Stimulated activated CD8-positive, alpha-beta memory T cell treated with anti-CD3 and anti-CD28 coated beads, Interleukin-15, amount 100 ng/mL, for 1 hour (primary cell): ENCODE measurements at places on chromosomes 7 and 10.

GRCh38 chr10:75145590-75145989, 34.1 kb downstream of the SAMD8 start:
- no peak for DNase-seq

GRCh38 chr10:68599771-68600040, 39.6 kb downstream of the TET1 start:
- DNase-seq: no peak

GRCh38 chr7:32256811-32257210, 186.6 kb upstream of the PDE1C start:
- no peak for DNase-seq

- no peak for DNase-seq
Measured at GRCh38 chr7:30090111-30090510, 44.7 kb upstream of the MTURN start.

DNA sequence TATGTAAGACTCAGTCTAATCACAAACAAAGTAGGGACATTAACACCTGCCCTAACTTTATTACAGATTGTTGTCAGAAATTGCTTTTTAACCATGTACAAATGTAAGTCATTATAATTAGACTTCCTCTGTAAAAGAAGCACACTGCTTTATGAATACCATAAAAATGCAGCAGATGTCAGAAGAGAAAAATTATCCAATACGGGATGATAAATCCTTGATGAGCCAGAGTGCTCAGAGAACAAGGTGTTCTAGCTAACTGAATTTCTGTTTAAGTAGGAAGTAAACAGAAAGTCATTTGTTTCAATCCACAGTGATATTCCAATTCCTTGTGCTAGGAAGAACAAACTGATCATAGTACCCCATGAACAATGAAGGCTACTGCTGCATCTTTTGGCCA, 54.6 kb upstream of the BMPER start:
- DNase-seq: no peak

- DNase-seq: no peak
Measured at GRCh38 chr10:119908166-119908565, 15.6 kb downstream of the SEC23IP start.

- no peak for DNase-seq
Measured at GRCh38 chr10:109427411-109427810, 495.9 kb downstream of the XPNPEP1 start.

GRCh38 chr10:95330966-95331453, 40.2 kb upstream of the PDLIM1 start:
- DNase-seq: no peak

DNA sequence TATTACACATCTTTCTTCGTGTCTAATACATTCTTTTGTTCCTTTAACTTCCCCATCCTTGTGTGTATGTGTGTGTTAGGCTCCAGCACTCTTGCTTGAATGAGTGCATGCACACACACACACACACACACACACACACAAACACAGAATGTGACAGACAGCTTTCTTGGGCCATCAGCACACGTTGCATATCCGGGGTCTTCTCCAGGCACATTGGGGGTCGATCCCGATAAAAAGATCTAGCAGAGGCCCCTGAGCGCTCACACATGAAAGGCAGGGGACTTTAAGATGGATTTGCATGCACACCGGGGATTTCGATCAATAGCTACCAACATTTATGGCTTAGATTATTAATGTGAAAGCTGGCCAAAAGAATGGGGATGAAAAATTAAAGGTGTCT, 4.5 kb downstream of the SKIDA1 start:
- no peak for DNase-seq

DNA sequence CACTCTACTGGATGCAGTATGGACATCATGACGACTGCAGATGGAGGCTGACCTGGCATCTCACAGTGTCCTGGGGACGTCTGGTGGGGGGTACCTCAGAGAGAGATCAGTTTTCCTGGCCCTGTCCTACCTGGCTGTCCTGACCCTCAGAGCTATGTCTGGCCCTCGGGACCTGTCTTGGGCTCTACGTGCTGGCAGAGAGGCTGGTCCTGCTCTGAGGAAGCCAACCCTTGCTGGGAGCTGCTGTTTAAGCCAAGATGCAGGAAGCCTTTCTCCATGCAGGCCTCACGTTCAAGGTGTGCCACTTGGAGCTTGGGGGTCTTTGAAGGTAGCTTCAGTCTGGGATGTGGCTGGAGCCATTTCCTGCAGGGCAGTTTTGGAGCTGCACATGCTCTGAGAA, 42.1 kb upstream of the CXCL12 start:
- DNase-seq: no peak

DNA sequence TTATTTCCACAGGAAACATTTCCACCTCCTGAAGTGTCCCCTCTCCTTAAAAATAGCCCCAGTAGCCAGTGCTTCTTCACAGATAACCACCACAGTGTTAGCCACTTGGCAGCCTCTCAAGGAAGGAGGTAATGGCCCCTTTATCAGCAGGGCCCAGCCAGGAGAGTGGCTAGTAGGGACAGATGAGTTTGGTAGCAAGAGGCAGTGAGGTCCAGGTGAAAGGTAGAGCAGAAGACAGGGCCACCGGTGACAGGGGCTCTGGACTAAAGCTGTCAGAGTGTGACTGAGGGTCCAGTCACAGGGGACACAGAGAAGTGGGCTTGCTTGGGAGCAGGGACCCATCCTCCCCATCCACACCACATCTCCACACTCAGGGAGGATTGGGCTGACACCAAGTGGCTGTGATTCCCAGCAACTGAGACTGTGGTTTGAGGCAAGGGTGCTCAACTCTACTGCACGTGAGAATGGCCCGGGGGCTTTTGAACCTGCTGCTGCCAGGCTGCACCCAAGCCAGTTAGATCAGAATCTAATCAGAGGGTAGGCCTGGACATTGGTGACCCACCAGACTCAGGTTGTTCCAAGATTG, 52.2 kb downstream of the C10orf120 start:
- no peak for DNase-seq

DNA sequence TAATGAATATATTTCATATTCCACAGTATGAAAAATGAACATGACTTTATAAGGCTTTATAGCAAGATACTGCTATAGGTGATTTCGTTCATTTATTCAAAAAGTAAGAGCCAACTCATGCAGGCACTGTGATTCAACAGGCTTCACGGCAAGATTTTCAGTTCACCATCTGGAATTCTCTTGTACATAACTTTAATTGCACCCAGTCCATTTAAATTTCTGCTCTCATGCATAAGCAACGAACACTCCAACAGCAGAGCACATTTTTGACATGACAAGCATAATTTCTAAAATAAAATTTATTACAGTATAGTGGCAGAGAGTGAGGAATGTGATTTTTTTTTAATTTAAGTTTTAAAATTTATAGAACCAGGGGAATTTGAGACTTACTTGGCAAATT, 436.1 kb downstream of the PHTF2 start:
- DNase-seq: no peak
